Spinal cord (tissue), 10 donors: ENCODE measurements at places on chromosomes 11 and 22. TPM values are rescaled to one million over a fixed set of nuclear protein-coding genes. Genes with fewer than 3 reads are reported as not detected.
A peak's percentile ranks its signal among the peaks of the same experiment; 100 is the strongest.

DNA sequence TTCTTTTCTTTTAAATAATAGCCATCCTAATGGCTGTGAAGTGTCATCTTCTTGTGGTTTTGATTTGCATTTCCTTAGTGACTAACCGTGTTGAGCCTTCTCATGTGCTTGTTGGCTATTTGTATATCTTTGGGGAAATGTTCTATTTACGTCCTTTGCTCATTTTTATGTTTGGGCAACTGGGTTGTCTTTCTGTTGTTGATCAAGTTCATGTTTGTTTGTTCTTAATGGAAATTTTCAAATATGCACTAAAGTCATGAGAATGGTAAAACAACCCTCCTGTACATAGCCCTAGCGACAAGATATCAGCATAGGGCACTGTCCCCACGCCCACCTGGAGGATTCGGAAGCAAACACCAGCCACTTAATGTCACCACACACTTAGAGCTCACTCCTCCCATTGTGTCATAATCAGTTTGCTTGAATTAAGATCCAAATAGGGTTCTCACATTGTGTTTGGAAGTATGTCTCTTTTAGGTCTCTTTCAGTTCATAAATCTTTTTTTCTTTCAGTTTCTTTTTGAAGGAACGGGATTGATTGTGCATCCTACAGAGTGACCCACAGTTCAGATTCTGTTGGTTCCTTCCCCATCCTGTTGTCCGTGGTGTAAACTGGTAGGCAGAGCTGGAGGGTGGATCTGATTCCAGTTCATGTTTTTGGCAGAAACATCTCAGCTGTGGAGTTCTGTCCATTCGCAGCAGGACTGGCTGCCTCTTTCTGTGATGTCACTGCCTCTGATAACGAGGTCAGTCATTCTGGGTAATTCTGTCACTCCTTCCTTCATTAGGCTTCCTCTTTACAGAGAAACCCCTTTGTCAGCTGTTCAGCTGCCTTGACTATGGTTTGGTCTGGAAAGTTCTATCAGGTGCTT is 26.4 kb upstream of the ADORA2A start:
- no peak for DNase-seq

GRCh38 chr11:45247433-45247832 is 38.7 kb downstream of the SYT13 start:
- no peak for DNase-seq

DNA sequence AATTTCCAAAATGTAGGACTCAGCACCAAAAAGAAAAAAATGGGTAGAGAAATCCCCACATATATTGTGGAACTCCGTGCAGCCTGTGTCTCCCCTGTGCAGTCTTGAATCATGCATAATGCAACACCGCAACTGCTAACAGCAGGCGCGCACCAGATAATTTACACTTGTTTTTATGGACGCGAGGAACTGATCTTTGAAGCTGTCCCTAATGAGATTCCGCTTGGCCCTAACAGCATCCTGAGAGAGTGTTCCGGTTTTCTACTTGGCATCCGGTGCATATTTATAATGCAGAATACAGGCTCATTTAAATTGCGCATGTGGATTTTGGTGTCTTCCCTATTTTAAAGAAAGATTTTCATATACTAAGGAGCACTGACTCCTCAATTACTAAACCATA is 21.1 kb downstream of the MPPED2 start:
- DNase-seq: no peak

GRCh38 chr11:110032259-110032658 is 60.9 kb upstream of the ZC3H12C start:
- no peak for DNase-seq

Gene RAB36
- polyA plus RNA-seq: 15.1 TPM

Gene MRGPRE
- 1.3 TPM for polyA plus RNA-seq

GRCh38 chr11:102313238-102313940 is 3.9 kb upstream of the BIRC3 start:
- DNase-seq: no peak

- DNase-seq: no peak
Measured at GRCh38 chr11:1640076-1640946, 10.7 kb downstream of the KRTAP5-5 start.

DNA sequence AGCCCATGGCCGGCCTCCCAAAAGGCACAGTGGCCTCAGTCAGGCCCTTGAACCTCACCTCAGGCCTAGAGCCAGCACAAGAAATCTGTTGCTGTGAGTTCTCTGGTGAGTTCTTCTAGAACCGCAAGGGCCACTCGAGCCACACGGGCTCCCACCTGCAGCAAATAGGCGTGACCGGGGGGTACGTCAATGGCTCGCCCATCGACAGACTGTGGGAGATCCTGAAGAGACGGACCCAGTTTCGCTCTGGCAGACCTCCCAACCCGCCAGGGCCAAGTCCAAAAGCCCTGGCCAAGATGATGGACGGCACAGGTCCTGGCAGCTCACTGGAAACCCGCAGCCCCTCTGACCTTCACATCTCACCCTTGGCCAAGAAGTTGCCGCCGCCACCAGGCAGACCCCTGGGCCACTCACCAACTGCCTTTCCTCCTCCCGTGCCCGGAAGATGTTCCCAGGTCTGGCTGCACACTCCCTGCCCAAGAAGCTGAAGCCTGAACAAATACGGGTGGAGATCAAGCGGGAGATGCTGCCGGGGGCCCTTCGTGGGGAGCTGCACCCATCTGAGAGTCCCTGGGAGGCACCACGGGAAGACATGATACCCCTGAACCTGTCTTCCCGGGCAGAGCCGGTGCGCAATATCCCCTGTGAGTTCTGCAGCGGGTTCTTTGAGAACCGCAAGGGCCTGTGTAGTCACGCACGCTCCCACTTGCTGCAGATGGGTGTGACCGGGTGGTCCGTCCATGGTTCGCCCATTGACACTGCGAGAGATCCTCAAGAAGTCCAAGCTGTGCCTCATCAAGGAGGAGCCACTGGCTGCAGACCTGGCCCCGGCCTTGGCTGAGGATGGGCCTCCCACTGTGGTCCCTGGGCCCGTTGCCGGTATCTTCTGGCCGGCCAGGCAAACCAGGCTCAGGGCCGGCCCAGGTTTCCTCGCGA is 544.2 kb upstream of the CCDC179 start:
- no peak for DNase-seq

GRCh38 chr11:45394294-45395085 is 108.3 kb upstream of the SYT13 start:
- DNase-seq: no peak

GRCh38 chr11:133982876-133983275 is 26.1 kb upstream of the IGSF9B start:
- peak; percentile 79 for DNase-seq

Gene GPHA2
- polyA plus RNA-seq: not detected

Gene FGF4
- not detected for polyA plus RNA-seq

Gene FGF19
- polyA plus RNA-seq: 0.44 TPM

- DNase-seq: no peak
Measured at GRCh38 chr11:32451808-32452207, 16.5 kb upstream of the WT1 start.

Gene POU2F3
- not detected for polyA plus RNA-seq

DNA sequence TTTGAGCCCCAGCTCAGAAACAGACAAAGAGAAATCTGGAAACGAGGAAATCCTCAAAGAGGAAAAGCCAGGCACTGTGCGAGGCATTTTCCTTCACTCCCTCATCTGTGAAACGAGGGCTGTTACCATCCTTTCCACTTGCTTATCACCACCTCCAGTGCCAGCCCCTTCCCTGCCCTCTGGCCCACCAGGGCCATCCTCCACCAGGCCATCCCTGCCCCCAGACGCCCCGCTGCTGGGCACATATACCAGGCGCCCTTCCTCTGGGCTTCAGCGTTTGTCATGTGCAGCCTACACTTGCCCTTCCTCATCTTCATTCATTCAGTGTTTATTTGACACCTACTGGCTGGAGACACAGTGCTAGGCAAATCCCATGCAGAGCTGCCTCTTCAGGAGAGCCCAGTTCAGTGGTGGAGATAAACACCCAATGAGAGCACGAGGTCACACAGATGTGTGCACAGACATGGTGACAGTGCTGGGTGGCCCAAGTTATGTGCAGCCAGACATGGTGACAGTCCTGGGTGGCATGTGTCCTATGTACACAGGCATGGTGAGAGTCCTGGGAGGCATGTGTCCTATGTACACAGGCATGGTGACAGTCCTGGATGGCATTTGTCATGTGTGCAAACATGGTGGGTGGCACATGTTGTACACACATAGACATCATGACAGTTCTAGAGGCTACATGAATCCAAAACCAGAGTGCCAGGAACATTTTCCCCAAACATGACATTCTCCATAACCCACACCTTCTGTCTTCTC is 9.7 kb downstream of the SPTBN2 start:
- no peak for DNase-seq

- no peak for DNase-seq
Measured at GRCh38 chr11:11322101-11322500, 30.9 kb downstream of the CSNK2A3 start.
